ENCODE measurements at places on chromosomes 6 and 20.

DNA sequence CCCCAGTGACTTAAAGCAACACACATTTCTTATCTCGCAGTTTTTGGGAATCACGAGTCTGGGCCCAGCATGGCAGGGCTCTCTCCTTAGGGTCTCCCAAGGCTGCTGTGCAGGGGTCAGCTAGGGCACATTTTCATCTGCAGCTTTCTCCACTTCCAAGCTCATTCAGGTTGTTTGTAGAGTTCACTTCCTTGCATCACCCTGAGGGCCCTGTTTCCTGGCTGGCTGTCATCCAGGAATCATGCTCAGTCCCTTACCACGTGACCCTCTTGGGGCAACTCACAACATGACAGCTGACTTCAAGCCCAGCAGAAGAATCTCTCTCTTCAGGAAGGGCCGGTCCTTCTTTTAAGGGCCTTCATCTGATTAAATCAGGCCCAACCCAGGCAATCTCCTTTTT, 21.3 kb downstream of the SNAP25 start:
- DNase-seq: no peak

- DNase-seq: no peak
These were observed 1.5 kb downstream of the RBM38 start for GRCh38 chr20:57392512-57393271.

- no peak for DNase-seq
These were observed 193.9 kb downstream of the BCAS1 start for GRCh38 chr20:53876470-53876869.

DNA sequence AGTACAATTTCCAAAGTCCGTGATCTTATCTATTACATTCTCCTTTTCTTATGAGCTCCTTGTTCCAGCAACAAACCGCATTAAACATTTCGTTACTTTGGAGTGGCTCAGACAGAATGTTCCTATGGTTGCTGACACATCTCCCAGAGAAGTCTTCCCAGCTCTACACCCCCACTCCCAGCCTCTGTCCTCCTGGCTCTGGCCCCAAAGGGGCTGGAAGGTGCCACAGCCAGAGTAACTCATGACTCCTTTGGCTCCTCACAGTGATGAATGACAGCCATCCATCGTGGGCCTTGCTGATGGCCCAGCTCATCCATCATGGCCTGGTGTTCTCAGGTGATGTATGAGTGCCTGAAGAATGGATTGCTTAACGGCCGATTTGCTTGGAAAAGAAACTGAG, 203.0 kb downstream of the DHX35 start:
- DNase-seq: no peak

DNA sequence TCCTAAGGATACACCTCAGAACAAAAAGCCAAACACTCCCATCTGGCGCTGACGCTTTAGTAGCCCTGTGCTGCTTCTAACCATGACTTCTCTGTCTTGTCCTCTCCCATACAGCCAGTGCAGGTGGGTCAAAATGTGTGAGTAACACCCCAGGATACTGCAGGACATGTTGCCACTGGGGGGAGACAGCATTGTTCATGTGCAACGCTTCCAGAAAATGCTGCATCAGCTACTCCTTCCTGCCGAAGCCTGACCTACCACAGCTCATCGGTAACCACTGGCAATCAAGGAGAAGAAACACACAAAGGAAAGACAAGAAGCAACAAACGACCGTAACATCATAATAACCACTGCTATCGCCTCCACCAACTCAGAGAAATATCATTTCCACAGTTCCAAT, 1.4 kb downstream of the DEFB132 start:
- no peak for DNase-seq

DNA sequence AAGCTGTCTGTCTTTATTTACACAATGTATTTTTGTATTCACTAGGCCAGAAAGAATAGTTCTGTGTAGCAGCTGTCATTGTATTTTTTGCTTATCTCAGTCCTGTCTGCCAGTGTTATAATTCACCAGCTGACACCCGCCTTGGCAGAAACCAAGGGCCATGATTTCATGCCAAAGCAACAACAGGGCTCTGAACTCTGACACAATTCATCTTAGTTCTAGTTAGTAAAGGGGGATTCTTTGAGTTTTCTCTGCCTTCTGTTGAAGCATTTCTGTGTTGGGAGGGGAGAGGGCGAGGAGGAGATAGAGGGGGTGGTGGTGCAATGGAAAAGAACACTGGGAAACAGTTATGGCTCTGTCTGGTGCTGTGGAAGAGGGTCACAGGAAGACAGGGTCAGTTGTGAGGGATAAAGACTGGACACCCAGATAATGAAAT, 684.6 kb upstream of the MARCKS start:
- no peak for DNase-seq

DNA sequence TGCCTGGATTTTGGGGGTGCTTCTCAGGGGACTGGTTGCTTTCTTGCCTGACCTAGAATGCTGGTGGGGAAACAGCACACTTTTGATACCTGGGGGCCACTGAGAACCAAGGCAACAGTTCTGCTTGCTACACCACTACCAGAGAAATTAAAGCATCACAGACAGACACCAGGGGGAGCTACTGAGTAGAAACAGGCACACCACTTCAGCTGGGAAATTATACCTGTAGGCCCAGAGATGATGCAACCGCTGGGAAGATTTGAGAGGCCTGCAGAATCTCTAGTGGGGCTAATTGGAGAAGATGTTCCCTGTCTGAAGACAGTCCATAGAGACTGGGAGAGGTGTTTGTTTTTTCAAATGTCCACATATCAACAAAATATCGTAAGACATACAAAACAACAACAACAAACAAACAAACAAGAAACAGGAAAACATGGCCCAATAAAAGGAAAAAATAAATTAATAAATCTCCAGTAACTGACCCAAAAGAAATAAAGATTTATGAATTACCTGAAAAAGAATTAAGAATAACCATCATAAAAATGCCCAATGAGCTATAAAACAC, 129.4 kb upstream of the RIN2 start:
- peak; percentile 15 for DNase-seq

GRCh38 chr6:4299476-4299875, 164.1 kb upstream of the ECI2 start:
- DNase-seq: no peak

Measured in GM12892 (cell line).